Esophagus muscularis mucosa (tissue), 4 donors: ENCODE measurements at places on chromosomes 11 and 22. TPM values are rescaled to one million over a fixed set of nuclear protein-coding genes. Genes with fewer than 3 reads are reported as not detected.

DNA sequence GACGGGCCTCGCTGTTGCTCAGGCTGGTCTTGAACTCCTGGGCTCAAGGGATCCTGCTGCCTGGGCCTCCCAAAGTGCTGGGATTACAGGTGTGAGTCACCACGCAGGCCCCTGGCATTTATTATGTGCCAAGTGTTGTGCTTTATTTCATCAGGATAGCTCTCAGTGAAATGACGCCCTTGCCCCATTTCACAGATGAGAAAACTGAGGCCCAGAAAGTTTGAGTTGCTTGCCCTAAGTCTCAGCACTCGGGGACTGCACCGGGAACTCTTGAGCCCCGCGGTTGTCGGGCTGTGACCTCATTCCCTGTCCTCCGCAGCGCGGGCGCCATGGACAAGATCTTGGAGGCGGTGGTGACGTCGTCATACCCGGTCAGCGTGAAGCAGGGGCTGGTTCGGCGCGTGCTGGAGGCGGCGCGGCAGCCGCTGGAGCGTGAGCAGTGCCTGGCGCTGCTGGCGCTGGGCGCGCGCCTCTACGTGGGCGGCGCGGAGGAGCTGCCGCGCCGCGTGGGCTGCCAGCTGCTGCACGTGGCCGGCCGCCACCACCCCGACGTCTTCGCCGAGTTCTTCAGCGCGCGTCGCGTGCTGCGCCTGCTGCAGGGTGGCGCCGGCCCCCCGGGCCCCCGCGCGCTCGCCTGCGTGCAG lies 7.3 kb downstream of the USP35 start:
- peaks cover 19% of the 10 kb centered on the region for H3K4me1 ChIP-seq
- DNase-seq = no peak
- no peak overlapping the region for H3K27ac ChIP-seq
- H3K4me3 ChIP-seq = no peak overlapping the region
- H3K27me3 ChIP-seq = no peaks in the 10 kb centered on the region

TRIM49D1 gene
- not detected for total RNA-seq

DNA sequence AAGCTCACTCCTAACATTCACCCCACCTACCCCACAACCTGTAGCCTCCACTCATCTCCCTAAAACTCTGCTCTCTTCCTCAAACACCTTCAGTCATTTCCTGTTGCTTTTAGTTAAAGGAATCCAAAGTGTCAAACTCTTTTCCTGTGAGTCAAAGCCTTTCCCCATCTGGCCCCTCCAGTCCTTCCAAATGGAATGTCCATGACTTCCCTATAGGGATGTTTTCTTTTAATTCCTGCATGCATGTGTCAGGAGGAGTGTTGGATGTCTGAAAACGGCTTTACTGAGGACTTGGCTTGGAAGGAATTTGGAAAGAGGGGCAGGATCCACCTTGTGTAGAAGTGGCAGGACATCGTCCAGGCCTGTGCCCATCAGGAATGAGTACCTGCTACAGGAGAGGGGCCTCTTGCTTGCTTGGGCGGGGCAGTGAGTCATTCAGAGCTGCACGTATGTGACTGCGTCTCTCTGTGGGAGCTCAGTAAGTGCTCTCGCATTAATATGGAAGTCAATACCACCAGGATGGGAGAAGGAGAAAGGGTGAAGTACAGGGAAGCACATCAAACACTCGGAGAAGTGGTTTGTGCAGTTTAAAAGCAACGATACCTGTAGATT lies 491.9 kb downstream of the OPCML start:
- peaks cover 62% of the 10 kb centered on the region for H3K27me3 ChIP-seq
- no peak overlapping the region for H3K27ac ChIP-seq
- H3K36me3 ChIP-seq = no peaks in the 10 kb centered on the region
- DNase-seq = no peak

OR5B21 gene
- total RNA-seq = not detected

PPFIA1 gene
- 47.4 TPM for total RNA-seq

DNA sequence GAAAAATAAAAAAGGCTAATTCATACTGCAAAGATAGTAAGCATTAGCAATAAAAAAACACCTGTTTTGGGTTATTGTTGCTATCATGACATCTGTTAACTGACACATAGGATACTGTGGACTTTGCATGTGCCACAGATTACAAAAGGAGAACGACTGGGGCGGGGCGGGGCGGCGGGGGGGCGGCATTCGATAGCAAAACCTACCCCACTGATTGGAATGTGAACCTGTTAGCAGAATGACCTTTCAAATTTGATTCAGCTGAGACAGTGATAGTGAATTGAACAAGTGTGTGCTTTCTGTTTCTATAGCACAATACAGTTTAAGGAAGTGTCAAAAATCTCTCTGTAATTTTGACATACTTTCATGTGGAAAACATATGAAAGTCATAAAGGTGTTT lies 14.9 kb downstream of the MMP20 start:
- no peaks in the 10 kb centered on the region for H3K27me3 ChIP-seq
- H3K4me3 ChIP-seq = no peak overlapping the region
- no peak overlapping the region for H3K27ac ChIP-seq
- H3K4me1 ChIP-seq = no peaks in the 10 kb centered on the region
